ENCODE measurements at places on chromosomes 12 and 14.

DNA sequence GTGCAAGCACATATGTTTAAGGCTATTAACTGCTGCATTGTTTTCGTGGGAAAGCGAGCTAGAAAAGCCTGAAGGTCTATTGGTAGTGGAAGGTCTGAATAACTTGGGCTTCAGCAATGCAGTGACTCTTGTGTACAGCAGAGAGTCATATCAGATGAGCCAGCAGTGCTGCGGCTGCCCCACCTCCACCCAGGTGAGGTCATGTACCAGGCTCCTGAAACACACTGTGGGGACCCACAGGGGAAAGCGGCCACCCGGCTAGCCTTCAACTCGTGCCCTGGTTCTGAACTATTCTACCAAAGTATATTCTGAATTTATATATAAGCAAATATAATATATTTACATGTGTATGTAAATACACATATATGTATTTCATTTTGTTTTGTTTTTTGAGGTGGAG is 12.7 kb upstream of the RAN start:
- DNase-seq: no peak

GRCh38 chr12:62865937-62866336 is 69.0 kb downstream of the PPM1H start:
- no peak for DNase-seq

DNA sequence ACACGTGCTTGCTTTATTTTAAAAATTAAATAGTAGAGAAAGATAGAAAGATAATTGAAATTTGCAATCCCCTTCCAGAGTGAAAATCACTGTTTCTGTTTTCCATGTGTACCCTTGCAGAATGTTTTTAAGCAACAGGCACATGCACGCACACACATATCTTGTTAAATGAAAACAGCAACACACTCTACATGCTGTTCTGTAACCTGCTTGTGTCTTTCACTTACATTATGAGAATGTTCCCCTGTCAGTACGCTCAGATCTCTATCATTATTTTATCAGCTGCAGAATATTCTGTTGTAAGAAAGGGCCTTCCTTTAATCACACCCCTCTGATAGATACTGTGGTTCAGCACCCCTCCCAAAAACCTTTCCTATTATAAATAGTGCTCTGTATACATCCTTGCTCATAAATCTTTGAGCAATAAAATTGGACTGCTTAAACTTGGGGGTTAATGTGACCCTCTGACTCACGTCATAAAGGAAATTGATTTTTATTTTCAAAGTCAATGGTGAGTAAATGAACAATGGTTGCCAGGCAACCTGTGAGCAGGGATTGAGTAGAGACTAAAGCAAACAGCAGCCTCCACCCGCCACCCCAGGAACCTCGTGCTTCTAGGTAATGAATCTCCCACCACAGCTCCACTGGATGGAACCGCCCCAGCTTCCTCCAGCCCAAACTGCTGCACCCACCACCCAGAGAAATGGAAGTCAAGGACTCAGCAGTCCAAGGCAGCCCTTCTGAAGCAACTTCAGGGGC is 31.9 kb upstream of the CHGA start:
- DNase-seq: no peak

DNA sequence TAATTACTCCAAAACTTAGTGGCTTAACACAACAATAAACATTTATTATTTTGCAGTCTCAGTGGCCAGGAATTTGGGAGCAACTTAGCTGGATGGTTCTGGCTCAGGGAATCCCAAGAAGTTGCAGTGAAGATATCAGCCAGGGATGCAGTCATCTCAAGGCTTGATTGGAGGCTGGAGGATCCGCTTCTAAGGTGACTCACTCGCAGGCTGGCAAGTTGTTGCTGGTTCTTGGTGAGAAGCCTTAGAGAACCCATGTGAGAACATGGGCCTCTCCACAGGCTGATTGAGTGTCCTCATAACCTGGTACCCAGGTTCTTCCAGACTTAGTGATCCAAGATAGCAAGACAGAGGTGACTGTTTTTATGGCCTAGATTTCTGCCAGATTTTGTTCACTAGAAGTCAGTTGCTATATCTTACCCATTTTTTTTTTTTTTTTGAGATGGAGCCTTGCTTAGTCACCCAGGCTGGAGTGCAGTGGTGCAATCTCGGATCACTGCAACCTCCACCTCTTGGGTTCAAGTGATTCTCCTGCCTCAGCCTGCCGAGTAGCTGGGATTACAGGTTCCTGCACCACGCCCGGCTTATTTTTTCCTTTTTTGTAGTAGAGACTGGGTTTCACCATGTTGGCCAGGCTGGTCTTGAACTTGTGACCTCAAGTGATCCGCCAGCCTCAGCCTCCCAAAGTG is 32.5 kb downstream of the BRMS1L start:
- DNase-seq: no peak

DNA sequence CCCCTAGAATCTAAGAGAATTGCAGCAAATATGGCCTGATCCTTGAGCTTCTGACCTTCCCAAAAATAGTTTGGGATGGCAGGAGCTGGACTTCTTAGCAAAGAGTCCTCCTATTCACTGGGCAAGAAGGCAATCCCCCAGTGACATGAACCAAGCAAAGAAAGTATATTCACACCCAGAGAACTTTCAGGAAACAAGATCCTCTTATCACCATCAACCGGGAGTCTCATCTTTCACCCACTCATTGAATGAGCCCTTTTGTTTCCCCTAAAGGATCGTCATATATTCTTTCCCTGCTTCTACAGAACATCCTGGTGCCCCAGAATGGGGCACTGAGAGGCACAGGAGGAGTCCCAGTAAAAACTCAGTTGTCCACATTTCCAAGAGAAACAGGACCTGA is 19.7 kb downstream of the SPTB start:
- no peak for DNase-seq

GRCh38 chr12:110058875-110059615 is 10.7 kb upstream of the C12orf76 start:
- DNase-seq: no peak

- no peak for DNase-seq
Observed at GRCh38 chr12:94047781-94048567, 100.4 kb upstream of the PLXNC1 start.

DNA sequence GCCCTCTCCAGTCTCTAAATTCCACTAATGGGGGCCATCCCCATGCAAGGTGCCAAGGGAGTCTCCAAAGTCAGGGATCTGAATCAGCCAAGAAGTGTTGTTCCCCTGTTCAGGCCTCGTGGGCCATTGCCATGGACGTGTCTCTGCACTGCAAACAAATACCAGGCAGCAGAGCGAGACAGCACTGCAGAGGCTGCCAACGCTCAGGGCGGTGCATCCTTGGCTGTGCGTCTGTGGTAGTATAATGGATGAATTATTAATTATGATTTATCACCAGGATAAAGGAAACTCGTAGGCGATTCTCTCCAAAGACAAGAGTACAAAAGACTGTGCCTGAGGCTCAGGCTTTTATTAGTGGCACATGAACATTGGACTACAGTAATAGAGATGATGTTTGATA is 122.3 kb upstream of the NTF3 start:
- DNase-seq: no peak
